ENCODE measurements at places on chromosomes 5 and 9. TPM values are rescaled to one million over a fixed set of nuclear protein-coding genes. Genes with fewer than 3 reads are reported as not detected.

Gene HMGXB3
- 43.0 TPM for total RNA-seq

Gene LCN10
- total RNA-seq, result 1.4 TPM

Gene C1QTNF2
- 16.9 TPM for total RNA-seq

Gene NFIB
- total RNA-seq, result 115 TPM

Gene ATP10B
- 2.6 TPM for total RNA-seq

Gene NTNG2
- 34.3 TPM for total RNA-seq

Gene ZBTB26
- total RNA-seq, result 18.4 TPM

Gene PDCD1LG2
- not detected for total RNA-seq

Gene CCIN
- total RNA-seq, result 0.60 TPM

Gene CDKN2A
- total RNA-seq, result 0.82 TPM

Gene DRD1
- total RNA-seq, result 6.8 TPM
